Suprapubic skin (tissue), 4 donors: ENCODE measurements at places on chromosomes 16 and 17. TPM values are rescaled to one million over a fixed set of nuclear protein-coding genes. Genes with fewer than 3 reads are reported as not detected.

- DNase-seq: no peak
Observed at GRCh38 chr17:13569398-13570123, 32.2 kb downstream of the HS3ST3A1 start.

GRCh38 chr17:79024901-79025737, 1.1 kb downstream of the C1QTNF1 start:
- DNase-seq: peak; percentile 80

The KRTAP3-2 gene
- total RNA-seq: 42.6 TPM

The NOD2 gene
- 54.1 TPM for total RNA-seq

DNA sequence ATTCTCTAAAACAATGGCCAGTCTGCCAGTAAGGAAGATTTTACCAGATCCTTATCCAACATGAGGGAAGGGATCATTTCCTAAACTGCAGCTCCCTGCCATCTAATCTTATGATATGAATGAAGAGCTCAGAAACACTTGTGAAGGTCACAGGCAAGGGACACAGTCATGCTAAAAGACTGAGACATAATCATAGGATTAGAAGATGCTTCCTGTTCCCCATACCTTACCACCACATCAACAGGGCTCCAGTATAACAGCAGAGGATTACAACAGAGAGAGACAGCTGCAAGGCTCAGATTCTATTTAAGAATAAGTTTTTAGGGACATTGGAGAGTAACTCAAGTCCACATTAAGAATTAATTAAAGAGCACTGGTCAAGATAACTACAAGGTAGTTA, 93.3 kb downstream of the BRIP1 start:
- no peak for DNase-seq

DNA sequence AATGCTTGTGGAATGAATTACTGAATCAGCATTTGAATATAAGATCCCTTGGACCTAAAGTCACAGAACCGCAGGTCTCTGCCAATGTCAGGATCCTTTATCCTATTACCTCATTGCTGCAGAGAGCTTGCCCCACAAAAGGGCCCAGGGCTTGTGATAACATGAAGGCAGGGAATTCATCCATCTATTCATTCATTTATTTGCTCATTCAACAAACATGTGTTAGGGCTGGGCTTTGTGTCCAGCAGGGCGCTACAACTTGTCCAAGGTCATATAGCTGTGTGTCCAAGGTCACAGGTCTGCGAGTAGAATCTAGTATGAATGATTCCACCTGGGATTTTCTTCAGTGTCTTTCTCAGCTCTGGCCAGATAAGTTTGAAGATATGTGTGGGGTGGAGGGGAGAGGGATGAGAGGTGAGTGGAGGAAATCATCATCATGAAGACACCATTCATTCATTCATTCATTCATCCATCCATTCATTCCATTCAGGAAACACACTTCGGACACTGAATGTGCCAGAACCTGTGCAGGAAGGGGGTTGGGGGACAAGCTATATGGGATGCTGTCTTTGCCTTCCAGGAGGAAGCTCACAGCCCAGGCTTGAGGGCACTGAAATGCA, 1.3 kb upstream of the UNC45B start:
- DNase-seq: no peak

The NDUFAF8 gene
- total RNA-seq: 17.8 TPM

DNA sequence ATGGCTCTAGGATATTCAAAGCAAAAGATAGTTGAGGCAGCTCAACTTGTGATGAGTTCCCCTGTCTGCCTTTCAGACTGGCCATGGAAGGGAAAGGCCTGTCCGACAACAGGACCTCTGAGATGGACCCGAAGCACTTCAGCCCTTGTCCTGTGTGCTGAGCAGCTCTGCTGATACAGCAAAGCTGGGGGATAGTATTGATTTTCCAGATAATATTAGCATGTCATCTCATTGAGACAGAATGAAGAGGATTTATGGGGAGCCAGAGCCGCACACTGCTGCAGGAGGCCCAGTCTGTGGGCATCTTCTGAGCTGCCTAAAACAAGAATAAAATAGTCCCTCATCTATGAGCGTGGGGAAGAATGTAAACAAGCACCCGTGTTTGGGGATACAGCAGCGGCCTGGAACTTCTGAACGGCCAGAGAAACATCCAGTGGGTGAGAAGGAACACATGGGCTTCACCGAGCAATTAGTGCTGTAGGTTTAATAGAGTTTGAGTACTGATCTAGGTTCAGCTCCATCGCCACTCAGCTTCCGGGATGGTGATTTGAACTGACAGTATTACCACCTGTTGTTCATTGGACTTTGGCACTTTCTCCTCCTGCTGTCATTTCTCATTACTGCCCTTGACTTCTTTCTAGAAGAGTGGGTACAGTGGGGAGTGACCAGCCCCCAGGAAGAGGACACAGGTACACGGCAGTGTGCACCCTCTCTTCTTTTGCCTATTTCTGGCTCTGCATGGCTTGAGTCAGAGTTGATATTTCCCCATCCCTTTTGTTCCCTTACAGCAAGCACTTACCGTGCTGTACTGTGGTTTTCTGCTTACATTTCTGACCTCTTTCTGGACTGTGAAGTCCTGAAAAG, 96.5 kb upstream of the TBX2 start:
- DNase-seq: no peak

The AGRP gene
- not detected for total RNA-seq

The ZNF771 gene
- total RNA-seq: 4.9 TPM

DNA sequence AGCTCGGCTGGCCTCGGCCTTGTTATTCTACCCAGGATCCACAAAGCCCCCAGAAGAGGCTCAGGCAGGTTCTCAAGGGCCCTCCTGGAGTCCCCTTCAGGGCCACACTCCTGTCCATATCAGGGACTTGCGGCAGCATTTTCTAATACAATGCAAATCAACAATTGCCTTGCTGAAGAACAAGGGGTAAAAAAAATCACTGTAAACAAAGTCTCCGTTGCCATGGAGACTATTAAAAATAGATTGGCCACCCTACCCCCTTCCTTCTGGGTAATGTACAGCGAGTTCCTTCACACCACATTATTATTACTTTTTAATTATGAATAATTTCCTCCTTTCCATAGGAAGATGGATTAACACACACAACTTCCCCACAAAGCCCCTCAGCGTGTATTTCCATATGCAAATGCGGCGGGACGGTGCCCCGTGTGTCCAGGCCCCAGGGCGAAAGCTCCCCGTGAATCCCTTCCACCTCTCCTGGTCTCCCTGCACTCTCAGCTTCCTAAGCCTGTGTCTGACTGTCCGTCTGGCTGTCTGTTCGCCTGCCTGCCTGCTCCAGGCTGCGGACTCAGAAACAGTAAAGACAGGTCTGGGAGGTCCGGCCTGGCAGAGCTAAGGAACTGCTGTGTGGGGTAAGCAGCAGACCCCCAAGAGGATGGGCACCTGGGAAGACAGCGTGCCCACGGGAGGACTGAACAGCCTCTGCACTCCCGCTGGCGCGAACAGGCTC, 196.6 kb downstream of the RBFOX3 start:
- DNase-seq: no peak
